Ovary (tissue), 10 donors: ENCODE measurements at places on chromosomes 3 and 15. TPM values are rescaled to one million over a fixed set of nuclear protein-coding genes. Genes with fewer than 3 reads are reported as not detected.

Gene GPR15
- not detected for polyA plus RNA-seq

DNA sequence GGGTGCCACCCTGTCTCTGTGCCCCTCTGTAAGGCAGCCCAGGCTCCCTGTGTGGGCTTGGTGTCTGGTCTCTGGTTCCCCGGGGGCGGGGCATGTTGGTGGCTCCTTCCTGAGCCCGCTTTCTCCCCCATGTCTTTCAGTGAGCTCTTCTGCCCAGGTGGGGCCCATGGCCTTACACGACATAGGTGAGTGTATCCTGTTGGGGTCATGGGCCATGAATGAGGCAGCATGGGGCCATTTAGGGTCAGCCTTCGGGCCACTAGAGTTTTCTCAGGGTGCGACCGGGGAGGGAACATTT is 195.1 kb downstream of the UBE3A start:
- peak; percentile 3 for DNase-seq

DNA sequence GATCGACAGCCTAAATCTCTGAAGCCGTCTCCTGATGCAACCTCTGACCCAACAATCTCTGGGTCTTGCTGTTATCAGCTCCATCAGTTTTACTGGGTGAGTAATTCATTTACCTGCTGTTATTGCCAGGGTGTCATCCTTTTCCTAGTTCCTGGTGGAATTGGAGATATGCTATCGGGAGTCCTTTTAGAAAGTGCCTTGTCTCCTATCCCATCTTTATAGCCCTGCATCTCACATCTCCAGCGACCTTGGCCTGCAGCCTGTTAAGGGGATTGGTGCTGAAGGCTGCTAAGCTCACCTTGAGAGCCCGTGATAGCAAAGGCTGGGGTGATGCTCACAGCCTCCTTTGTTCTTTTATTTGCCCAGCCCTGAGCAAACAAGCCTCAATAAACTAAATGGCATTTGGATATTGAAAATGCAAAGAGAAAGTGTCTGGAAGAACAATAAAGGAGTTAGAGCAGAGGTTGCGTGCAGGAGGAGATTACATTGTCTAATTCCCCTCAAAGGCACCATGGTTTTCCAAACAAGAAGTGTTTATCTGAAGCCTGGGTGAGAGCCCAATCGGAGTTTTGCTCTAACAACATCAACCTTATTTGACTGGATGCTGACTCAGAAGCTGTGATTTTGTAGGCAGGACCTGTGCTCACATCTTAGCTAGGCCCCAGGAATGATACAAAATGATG is 101.8 kb downstream of the RPLP1 start:
- DNase-seq = no peak

GRCh38 chr3:26118165-26118564 is 328.3 kb downstream of the OXSM start:
- DNase-seq = no peak

GRCh38 chr3:38574411-38575278 is 74.8 kb downstream of the SCN5A start:
- no peak for DNase-seq

Gene PCSK6
- polyA plus RNA-seq = 3.8 TPM

- DNase-seq = no peak
These were observed 296.5 kb downstream of the SI start for GRCh38 chr3:164781755-164782154.

Gene DAPK2
- polyA plus RNA-seq = 2.7 TPM

Gene GPR149
- not detected for polyA plus RNA-seq

DNA sequence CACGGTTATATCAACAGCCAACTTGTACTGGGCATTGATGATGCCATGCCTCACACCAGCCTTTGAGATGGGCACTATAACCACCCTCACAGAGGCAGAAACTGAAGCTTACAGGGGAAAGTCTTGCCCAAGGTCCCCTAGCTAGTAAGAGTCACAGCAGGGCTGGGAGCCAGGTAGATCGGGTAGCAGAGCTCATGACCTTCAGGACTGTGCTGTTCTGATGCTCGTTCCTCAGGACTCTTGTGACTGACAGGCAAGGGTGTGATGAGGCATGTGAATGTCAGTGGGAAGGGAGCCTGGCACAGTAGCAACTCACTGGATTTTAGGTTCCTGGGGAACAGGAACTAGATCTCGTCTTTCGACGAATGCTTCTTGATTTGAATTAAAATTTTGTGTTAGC is 65.7 kb downstream of the RLBP1 start:
- DNase-seq = no peak

GRCh38 chr3:52633786-52634185 is 51.9 kb downstream of the PBRM1 start:
- DNase-seq = no peak

DNA sequence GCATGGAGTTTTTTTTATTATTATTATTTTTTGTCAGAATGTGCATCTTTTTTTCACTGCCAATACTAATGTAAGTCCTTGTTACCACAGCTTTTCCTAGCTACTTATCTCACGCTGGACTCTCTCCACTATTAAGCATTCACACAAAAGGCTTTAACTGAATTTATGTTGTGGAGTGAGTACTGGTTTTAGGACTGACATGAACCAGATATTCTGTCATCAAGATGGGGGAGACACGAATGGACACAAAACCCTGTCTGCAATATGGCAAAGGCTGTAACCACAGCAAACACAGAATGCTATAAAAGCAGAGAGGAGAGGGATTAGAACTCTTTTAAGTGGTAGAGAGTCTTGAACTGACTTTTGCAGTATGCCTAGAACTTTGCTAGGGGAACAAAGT is 592.2 kb upstream of the TBL1XR1 start:
- DNase-seq = no peak

GRCh38 chr3:39232859-39233258 is 40.5 kb upstream of the XIRP1 start:
- DNase-seq = no peak

Gene FBXO40
- polyA plus RNA-seq = 0.63 TPM

DNA sequence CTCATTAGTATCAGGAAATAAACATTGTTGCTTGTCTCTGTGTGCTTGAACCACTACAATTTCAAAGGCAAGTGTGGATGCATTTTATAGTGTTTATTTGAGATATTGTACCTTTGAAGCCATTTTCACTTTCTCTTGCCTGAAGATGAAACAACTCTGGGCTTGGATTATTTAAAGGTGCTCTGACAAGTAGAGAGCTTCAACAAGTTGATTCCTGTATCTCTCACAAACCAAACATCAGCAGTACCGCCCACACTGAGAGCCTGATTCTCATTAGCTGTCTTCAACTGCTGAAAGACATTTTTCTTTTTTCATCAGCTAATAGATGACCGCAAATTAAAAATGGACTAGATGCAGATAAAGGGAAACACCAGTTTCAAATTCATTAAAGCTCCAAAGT is 806 bp upstream of the CERS3 start:
- DNase-seq = no peak

Gene ARPP21
- polyA plus RNA-seq = not detected
